ENCODE measurements at places on chromosomes 5 and 9. TPM values are rescaled to one million over a fixed set of nuclear protein-coding genes. Genes with fewer than 3 reads are reported as not detected.
A peak's percentile ranks its signal among the peaks of the same experiment; 100 is the strongest.

The PDE6A gene
- polyA plus RNA-seq = 0.06 TPM

The SYK gene
- not detected for polyA plus RNA-seq

GRCh38 chr5:141496038-141496437 is 7.2 kb downstream of the PCDHGC5 start:
- no peak for DNase-seq

The NPM1 gene
- polyA plus RNA-seq = 4,764 TPM

The ZFP2 gene
- 0.29 TPM for polyA plus RNA-seq

GRCh38 chr5:151231359-151231758 is 7.5 kb upstream of the CCDC69 start:
- no peak for DNase-seq

DNA sequence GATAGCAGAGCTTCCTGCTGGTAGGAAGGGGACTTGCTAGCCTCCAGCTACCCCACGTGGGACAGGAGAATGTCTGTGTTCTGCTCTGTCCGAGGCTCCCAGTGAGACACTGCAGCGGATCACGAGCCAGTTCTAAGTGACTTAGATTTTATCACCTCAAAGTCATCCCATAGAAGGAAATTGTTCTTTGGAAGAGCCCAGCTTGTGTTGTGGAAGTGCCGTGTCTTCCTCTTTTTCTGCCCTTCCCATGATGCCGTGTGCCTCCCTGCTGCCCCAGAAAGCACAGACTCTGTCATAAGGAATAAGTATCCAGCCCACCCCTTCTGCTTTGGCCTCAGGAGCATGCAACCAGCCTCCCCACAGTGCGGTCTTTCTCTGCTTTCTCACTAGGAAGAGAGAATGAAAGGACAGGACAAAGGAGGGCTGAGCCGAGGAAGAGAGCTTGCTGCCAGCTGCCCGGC is 35.6 kb downstream of the RUFY1 start:
- DNase-seq = no peak

GRCh38 chr9:127572961-127573721 is 38.9 kb upstream of the STXBP1 start:
- DNase-seq = no peak

GRCh38 chr9:91710158-91710557 is 239.9 kb downstream of the ROR2 start:
- DNase-seq = no peak

DNA sequence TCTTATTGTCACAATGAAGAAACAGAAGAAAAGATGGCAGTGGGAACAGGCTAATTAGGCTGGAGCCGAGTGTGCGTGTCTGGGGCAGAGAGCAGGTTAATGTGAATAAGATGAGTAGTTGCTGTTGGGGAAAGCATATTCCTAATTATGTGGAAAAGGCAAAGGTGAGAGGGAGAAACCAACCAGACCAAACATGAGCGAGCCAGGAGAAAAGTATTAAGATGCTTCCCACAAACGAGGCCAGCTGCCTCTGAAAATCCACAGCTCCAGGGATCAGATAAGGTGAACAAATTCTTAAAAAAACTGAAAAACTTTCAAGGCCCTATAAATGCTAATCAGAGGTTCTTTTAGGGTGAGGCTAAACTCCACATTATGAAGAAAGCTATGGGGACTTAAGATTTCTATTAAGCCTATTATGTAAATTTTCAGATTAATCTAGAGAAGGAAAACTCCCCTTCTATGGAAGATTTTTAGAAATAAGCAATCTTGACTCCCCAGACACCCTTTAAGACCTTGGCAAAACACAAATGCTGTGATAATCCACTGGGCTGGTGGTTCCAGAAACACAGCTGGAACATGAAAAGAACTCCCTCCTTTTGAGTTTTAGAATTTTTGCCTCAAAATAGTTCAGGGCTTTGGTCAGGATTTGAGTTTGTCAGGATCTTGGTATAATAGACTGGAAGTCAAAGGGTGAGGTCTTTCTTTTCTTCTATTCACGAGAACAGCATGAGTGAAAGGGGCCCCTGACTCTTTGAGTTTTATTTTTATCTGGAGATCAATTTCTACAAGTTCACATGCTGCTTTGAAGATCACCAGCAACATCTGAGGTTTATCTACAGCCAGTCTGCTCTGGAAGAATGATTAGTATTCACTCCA is 238.1 kb downstream of the SPOCK1 start:
- DNase-seq = no peak

GRCh38 chr5:6376974-6377520 is 1.3 kb downstream of the MED10 start:
- no peak for DNase-seq

DNA sequence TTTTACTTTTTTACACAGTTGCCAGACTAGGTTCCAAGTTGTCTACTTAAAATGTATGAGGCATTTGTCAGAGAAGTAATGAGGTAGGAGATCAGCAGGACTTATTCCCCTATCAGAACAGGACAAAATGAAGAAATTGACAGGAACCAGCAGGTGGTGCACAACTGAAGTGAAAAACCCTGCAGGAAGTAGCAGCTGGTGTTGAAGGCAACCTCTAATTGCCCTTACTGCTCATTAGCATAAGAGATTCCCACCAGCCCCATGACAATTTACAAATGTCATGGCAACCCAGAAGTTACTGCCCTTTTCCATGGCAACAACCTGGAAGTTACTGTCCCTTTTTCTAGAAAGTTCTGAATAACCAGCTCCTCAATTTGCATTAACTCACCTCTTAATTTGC is 5.4 kb downstream of the PCDHB15 start:
- DNase-seq = no peak

The GFI1B gene
- 0.03 TPM for polyA plus RNA-seq

- peak; percentile 46 for DNase-seq
Observed at GRCh38 chr5:77946381-77947040, 170.4 kb upstream of the TBCA start.

GRCh38 chr5:58378613-58379390 is 81.1 kb downstream of the PLK2 start:
- no peak for DNase-seq

The GHR gene
- polyA plus RNA-seq = 0.03 TPM

DNA sequence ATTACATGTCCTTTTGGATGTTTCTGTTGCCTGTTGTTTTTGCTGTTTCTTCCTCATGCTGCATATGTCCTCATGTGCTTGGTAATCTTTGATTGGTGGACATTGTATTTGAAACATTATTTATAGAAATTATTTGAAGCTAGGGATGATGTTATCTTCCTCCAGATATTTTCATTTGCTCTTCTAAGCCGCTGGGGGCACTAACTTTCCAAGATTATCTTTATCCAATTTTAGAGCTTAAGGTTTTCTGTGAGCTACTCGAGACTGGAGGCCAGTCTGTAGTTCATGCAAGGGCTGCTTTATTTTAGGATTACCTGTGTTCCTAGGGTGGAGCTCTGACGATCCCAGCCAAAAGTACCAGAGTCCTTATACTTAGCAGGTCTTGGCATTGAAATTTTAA is 40.9 kb downstream of the STX17 start:
- DNase-seq = no peak

The PCDHGB3 gene
- polyA plus RNA-seq = 0.53 TPM

- DNase-seq = no peak
Observed at GRCh38 chr5:80219391-80219790, 36.5 kb downstream of the SERINC5 start.
